ENCODE measurements at places on chromosomes 1 and 21.
A peak's percentile ranks its signal among the peaks of the same experiment; 100 is the strongest.

GRCh38 chr1:42038261-42038660, 114.9 kb upstream of the GUCA2B start:
- DNase-seq: no peak

DNA sequence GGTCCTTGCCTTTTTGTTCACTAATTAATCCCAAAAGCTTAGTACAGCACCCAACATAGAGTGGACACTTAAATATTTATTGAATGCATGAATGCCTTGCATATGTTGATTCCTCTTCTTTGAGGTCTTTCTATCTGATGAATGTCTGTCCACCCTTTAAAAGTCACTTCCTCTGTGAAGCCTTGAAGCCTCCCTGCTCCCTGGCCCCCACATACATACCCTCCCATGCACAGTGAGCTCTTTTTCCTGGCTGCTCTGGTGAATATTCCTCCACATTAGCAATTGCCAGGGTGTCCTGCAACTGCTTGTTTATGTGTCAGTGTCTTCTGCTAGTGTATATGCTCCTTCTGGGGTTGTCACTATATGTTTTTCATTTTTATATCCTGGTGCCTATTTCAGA, 8.2 kb upstream of the FAM78B start:
- no peak for DNase-seq

DNA sequence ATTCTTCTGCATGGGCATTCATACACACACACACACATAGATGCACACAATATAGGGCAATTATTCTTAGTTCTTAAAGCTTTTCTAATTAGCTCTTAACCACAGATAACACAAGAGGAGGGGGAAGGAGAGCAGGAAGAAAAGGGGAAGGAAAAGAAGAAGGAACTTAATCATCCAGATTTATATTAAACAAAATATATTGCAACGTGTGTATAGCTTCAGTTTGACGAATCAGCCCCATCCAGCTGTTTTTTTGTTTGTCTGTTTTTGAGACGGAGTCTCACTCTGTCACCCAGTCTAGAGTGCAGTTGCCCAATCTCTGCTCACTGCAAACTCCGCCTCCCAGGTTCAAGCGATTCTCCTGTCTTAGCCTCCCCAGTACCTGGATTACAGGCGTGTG, 21.7 kb upstream of the ANKRD13C start:
- no peak for DNase-seq

- DNase-seq: no peak
These were observed 498.7 kb downstream of the AMY1C start for GRCh38 chr1:104248385-104248784.

- no peak for DNase-seq
These were observed 3.0 kb downstream of the CDC42 start for GRCh38 chr1:22055463-22055862.

GRCh38 chr1:54229281-54229891, 29.4 kb downstream of the MRPL37 start:
- peak; percentile 55 for DNase-seq

- no peak for DNase-seq
These were observed 853.4 kb downstream of the NCAM2 start for GRCh38 chr21:21851657-21852056.

- no peak for DNase-seq
These were observed 309.5 kb downstream of the NPHP4 start for GRCh38 chr1:5682626-5683225.

GRCh38 chr1:231073331-231073730, 33.3 kb upstream of the FAM89A start:
- no peak for DNase-seq

GRCh38 chr1:109924316-109924715, 13.7 kb downstream of the CSF1 start:
- DNase-seq: no peak

DNA sequence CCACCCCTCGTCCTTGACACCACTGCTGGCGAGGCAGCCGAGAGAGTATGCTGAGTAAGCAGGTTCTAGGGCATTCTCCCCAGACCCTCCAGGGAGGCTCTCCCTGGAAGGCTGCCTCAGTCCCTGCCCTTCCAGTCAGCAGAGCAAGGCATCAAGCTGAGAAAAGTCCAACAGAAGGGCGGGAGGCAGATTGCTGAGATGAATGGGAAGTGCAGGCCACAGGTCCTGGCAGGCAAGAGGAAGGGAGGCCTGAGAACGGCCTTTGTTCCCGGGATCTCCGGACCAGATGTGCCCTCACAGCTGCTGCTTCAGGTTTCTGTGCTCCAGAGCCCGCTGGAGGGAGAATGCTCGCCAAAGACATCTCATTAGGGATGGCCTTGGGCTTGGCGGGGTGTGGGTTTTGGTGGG, 270.0 kb upstream of the VAMP3 start:
- no peak for DNase-seq

DNA sequence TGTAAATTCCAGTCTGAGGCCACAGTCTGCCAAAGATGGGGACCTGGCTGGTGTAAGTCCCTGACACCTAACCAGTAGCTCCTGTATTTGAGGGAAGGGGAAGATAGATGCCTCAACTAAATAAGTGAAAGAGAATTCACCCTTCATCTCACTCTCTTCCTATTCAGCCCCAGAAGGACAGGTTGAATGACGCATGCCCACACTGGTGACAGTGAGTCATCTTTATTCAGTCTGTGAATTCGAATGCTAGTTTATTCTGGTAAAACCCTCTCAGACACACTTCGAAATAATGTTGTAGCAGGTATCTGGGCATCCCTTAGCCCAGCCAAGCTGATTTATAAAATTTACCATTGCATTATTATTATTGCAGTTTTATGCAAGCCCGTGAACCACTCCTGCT, 617.0 kb upstream of the PRMT6 start:
- DNase-seq: no peak

- no peak for DNase-seq
These were observed 66.5 kb upstream of the RAVER2 start for GRCh38 chr1:64678366-64678765.

GRCh38 chr1:36176106-36176949, 20.4 kb downstream of the MAP7D1 start:
- no peak for DNase-seq

- DNase-seq: no peak
These were observed 8.0 kb upstream of the AKR1A1 start for GRCh38 chr1:45542591-45542990.

DNA sequence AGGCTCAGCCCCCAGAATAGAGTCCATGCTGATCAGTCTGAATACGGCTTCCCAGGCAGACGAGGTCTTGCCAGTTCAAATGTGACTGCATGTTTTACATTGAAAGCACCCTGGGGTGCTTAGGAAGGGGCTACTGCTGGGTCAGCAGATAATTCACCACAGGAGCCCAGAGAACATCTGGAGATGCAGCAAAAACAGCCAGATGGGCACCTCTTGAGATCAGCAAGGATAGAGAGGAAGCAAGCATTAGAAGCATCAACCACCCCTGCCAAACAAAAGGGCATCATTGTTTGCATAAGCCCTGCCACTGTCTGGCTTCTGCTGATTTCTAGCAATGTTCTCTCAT, 403.1 kb downstream of the RRAGC start:
- no peak for DNase-seq

- no peak for DNase-seq
These were observed 71.9 kb downstream of the SPATA46 start for GRCh38 chr1:162304736-162305135.

GRCh38 chr1:168167806-168168205, 11.0 kb upstream of the TIPRL start:
- DNase-seq: no peak

DNA sequence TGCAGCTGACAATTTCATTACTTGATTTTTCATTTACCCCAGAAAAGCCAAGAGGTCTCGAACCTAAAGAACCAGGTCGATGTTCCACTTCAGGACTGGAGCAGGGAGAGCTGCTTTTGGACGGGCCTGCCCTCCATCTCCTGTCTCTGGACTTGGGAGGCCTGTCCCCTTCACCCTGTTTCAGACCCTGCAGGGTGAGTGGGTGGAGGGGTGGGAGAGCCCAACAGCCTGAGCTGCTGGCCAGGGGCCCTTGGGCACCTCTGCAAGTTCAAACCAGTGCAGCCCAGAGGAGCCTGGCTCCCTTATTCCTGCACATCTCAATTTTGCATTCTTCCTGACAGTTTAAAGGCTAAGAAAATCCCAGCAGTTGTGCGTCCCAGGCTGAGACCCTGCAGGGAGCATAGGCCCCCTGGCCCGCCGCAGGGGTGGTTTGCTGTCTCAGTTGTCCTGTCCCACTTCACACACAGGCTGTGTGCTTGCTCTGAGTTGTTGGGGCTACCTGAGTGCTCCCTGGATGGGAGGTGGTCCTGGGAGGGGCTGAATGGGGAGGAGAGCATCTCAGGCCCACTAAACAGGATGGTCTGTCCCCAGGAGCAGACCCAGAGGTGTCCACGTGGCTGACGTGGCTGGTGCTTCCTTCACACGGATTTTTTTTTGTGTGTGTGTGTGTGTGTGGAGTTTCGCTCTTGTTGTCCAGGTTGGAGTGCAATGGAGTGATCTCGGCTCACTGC, 443.7 kb downstream of the PTPRU start:
- no peak for DNase-seq

DNA sequence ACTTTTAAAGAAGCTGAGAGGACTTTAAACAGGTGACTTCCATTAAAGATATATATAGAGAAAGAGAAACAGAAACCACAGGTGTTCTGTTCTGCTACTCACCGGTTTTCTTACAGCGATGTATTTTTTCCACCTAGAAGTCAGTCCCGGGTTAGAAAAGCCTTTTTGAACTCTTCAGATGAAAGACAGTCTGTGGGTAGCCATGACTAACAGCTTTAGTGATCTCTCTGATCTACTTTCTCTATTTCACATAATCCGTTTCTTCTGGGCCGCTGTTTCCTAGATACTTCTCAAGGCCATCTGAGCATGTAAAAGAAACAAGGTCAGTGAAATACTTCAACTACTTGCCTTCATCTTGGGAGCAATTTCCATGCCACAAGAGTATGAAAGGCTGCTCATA, 25.1 kb downstream of the WDR64 start:
- no peak for DNase-seq

- no peak for DNase-seq
These were observed 66.4 kb upstream of the GALNT2 start for GRCh38 chr1:230000493-230001184.

DNA sequence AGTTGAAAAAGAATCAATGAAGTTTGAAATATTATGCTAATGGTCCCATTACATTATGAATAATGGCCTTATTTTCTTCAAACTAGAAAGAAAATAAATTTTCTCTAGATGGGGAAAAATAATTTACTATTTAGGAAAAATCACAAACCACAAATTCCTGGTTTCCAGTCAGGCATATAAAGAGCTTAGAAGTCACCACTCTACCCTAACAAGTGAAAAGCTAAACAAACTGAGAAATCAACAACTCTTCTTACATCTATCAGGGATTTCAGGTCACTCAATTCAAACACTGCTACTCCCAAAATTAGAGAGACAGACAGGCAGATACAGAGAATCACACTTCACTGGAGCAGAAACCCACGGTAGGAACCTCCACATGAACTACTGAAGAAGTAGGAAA, 82.1 kb upstream of the LRRC7 start:
- no peak for DNase-seq
